ENCODE measurements at places on chromosomes 7 and 10.

DNA sequence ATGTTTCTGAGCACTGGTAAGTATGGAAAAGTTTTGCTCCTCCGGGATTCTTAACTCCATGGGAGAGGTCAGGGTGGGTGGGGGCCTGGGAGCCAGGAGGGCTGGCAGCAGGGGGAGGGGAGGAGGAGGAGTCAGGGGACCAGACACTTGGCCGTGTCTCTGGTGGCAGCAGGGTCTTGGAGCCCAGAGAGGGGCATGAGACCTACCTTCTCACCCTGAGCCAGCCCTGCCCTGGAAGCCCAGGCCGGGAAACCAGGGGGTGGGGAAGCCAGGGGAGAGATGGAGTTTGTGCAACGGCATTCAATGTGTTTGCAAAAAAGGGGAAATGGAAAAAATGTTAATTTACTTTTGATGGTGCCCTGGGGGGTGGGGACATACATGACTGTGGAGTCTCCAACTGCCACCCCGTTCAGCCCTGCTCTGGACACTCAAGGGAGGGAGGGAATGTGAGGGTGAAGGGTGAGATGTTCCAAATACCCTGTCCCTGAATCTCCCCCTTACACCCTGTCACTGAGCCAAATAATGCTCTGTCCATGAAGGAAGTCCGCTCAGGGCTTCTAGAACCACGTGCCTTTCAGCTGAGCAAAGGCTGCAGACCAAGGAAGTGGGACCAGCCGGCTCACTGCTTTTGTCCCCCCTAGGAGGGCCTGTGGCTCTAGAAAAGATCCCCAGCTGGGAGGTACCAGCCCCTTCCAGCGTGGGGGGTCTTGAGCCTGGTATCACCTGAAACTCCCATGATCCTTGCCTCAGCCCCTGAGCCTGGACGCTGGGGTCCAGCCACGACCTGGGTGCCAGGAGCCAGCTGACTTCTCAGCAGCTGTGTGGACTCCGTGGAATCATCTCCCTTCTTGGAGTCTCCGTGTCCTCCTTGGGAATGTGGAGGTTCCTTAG is 48.3 kb downstream of the TMEM270 start:
- DNase-seq: no peak

- no peak for DNase-seq
These were observed 16.0 kb downstream of the PDGFA start for GRCh38 chr7:503575-504111.

- no peak for DNase-seq
These were observed 680.7 kb downstream of the SUGCT start for GRCh38 chr7:40815512-40815911.

DNA sequence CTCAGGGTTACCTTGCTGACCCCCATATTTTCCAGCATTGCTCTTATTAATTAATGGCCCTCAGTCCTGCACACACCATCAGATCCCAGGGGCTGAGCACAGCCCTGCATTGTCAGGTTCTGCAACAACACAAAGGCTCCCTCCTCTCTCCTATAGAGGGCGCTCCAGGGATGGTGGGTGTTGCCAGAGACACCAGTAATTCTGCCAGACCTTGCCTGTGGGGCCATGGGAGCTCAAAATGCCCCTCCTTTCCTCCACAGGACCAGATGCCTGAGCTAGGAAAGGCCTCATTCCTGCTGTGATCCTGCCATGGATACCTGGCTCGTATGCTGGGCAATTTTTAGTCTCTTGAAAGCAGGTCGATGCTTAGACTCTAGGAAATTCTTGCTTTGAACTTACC is 42.8 kb upstream of the PRSS58 start:
- no peak for DNase-seq

DNA sequence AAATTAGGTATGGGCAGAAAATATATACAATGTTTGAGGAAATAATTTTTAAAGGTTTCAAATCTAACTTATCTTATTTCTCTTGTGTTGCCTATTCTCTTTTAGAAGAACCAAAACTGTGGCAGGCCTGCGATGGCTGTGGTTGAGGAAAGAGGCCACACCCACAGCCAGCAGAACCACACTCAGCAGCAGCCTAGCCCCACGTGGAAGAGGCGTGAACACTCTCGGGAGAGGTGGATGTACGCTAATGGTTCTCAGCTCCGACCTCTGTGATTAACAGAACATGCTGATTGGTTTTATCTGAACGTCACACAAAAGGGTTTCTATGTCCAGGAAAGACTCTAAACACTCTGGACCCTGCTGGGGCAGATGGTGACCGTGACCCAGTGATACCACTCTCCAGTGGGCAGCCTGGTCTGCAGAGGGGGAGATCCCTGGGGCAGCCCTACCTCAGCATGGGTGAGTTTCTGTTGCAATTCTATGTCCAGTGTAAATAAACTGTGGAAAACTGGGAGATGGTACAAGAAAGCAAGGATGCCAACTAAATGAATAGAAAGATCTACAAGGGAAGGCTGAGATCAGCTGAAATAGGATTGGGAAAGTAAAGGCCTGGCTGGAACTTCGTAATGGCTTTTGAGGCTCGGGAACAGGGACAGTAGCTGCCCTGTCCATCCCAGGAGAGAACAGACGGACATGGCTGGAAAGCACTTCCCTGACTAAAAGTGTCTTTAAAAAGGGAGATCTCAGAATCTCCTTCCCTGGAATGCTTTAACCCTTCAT is 26.6 kb downstream of the DIP2C start:
- DNase-seq: no peak

DNA sequence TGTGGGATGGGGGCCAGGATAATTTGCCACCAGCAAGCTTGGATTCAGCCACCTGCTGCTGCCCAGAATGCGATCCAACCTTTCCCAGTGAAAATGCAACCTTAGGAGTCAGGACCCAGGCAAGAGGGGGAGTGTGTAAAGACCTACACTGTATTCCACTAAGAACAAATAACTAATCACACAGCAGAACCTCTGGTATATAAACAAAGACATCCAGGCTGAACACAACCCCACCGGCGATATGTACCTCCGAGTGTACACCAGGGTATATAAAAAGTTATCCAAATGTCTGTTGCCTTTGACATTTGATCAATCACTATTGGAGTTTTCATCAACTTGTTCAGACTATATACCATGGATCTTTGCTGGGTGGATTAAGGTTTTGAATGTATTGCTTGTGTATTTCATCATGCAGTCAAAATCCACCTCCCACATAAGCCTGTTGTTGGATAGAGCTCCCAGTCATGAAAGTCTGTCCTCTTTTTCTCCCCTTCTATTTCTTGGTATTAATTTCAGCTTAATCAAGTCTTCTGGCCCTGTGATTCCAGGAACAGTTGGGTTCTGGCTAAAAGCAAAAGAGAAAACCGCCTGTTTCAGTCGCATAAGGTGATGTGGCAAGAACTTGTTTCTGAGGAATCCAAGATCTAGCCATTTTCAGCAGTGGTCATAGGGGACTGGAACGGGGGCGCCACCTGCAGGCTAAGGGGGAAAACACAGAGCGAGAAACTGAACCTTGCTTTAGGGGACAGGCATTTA is 290.7 kb downstream of the CCDC3 start:
- DNase-seq: no peak

GRCh38 chr7:75880242-75880641 is 1.4 kb downstream of the RHBDD2 start:
- DNase-seq: no peak

DNA sequence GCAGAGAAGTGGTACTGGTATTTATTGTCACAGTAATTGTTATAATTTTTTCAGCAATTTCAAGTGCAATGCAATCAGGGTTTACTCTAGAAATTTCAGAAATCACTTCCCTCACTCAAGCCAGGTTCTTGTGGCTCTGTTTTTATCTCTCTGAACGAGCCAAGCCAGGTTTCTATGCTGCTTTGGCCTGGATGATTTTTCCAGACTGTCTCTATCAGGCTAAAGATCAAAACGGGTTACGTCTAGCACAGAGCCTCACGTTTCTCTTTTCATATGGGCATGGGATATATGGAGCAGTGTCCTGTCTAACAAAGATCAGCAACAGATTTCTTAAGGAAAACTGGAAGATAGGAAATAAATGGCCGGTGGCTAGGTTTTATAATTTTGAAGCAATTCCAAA is 1105.3 kb downstream of the NRG3 start:
- no peak for DNase-seq

DNA sequence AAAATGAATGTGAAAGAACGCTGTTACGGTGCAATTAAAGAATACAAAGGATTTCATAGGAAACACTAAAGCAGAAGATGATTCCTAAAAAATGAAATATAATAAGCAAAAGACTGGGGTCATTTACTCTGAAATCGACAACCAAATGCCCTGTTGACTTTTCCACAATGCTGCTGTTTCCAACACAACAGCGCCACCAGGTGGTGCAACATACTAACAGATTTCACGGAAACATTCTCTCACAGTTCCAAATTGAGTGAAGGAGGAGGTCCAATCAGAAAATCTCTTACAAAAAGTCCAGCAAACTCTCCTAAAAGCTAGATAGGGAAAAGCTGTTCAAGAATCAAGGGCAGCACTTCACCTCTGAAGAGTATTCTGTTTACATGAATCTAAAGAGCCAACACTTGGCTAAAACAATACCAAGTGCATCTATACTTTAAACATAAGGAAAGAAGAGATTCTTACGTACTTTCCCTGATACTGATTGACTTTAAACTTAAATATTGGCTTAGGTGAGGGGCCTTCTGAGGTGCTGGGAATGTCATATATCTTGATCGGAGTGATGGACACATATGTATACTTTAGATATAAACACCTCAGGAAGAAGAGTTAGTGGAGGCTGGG is 55.9 kb downstream of the UPF2 start:
- peak; percentile 49 for DNase-seq

DNA sequence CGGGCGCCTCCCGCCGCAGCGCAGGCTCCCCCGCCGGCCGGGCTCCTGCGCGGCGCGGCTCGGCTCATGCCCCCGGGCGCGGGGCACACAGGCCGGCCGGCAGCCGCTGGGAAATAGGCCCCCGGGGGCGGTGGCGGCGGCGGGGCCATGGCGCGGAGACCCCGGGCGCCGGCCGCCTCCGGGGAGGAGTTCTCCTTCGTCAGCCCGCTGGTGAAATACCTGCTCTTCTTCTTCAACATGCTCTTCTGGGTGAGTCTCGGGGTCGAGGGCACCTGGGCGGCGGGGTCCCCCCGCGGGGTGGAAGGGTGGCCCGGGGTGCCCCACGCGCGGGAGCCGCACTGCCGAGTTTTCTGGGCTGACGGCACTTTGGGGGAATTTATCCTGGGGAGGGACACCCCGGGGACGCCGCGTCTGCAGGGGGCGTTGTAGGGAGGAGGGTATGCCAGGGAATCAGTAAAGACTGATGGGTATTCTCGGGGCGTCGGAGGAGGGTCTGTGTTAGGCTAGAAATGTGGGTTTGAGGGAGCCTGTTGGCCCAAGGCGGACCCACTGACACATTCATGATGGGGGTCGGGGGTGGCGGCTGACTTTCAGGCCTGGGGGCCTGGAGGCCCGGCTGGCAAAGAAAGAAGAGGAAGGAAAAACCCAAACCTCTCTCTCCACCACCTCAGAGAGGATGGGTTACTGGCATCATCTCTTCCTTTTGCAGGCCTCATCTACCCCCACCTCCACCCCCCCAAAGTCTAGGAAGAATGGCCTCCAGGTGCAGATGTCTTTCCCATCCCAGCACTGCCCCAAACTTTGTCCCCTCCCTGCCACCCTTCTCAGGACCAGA is 544 bp downstream of the TSPAN33 start:
- no peak for DNase-seq

- no peak for DNase-seq
These were observed 82.2 kb downstream of the TSPAN12 start for GRCh38 chr7:120775755-120776154.

- DNase-seq: no peak
These were observed 154.0 kb downstream of the CAMK1D start for GRCh38 chr10:12503311-12503710.

GRCh38 chr10:90842725-90843124 is 15.1 kb downstream of the HTR7 start:
- DNase-seq: no peak

GRCh38 chr10:110989016-110989415 is 69.6 kb downstream of the SHOC2 start:
- DNase-seq: no peak

GRCh38 chr10:11414314-11415038 is 197.0 kb downstream of the USP6NL start:
- no peak for DNase-seq

DNA sequence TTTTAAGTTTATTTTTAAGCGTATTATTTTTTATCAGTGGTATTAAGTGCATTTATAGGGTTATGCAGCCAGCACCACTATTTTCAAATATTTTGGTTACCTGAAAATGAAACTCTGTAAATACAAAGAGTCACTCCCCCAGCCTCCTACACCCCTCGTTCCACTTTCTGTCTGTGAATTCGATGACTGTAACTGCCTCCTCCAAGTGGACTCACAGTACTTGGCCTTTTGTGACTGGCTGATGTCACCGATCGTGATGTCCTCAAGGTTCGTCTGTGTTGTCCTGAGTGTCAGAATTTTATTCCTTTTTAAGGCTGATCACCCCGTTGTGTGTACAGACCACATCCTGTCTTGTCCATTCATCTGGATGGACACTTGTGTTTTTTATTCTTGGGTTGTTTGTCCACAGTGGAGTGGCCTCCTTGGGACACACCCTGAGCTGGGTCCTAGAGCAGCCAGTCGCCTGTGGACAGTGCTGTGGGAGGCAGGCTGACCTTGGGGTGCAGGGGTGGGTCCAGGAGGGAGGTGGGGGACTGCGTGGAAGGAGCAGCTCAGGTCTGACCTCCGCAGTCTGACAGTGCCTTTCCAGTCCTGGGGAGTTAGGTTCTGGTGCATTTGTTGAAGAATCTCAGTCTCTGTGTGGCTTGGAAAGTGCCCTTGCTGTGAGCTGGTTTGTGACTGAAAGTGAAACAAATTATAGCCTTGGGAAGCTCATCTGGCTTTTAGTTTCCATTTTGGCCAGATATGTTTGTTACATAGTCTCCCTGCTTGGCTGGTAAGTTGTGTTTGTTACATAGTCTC is 6.9 kb downstream of the MTG1 start:
- DNase-seq: no peak

GRCh38 chr7:99121496-99122021 is 22.3 kb downstream of the SMURF1 start:
- DNase-seq: no peak

GRCh38 chr7:135321556-135321955 is 87.9 kb downstream of the STRA8 start:
- no peak for DNase-seq

- no peak for DNase-seq
These were observed 62.6 kb upstream of the C1GALT1 start for GRCh38 chr7:7119729-7120128.

- no peak for DNase-seq
These were observed 14.9 kb upstream of the TES start for GRCh38 chr7:116195451-116195850.

GRCh38 chr7:90777886-90778285 is 181.8 kb downstream of the CDK14 start:
- no peak for DNase-seq

- DNase-seq: no peak
These were observed 64.2 kb downstream of the TRIL start for GRCh38 chr7:28893888-28894287.

GRCh38 chr10:113118882-113119281 is 168.8 kb downstream of the TCF7L2 start:
- DNase-seq: no peak

DNA sequence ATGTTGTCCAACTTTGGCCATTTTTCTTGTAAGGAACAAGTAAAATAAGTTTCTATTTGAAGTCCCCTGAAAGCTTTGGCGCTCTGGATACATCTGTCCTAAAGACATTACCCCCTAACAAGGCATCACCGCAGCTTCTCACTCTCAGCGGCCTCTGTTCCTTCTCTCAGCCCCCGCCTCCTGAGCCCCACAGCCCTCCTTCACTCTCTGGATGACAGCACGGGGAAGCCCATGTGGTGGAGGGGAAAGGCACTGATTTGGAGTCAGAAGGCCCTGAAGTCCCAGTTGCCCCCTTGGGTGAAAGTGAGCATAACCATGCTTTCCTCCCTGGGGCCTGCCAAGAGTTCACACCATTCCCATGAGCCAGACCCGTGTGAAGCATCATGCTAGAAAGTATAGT is 4.6 kb downstream of the H2BK1 start:
- DNase-seq: no peak

All from thoracic aorta (tissue), 2 donors.